ENCODE measurements at places on chromosomes 7 and 10. TPM values are rescaled to one million over a fixed set of nuclear protein-coding genes. Genes with fewer than 3 reads are reported as not detected.

The CYP26C1 gene
- polyA plus RNA-seq: not detected

The TRIM50 gene
- polyA plus RNA-seq: not detected

The ZMIZ2 gene
- polyA plus RNA-seq: 4.6 TPM

The EPO gene
- polyA plus RNA-seq: 0.23 TPM

The SPDYE1 gene
- 0.17 TPM for polyA plus RNA-seq

The ADARB2 gene
- 0.86 TPM for polyA plus RNA-seq

The FAM25A gene
- polyA plus RNA-seq: not detected

The PDSS1 gene
- polyA plus RNA-seq: 3.8 TPM

The CPN1 gene
- polyA plus RNA-seq: not detected

The ZNF467 gene
- 2.3 TPM for polyA plus RNA-seq

The TSPAN13 gene
- polyA plus RNA-seq: 0.13 TPM

The SNCG gene
- not detected for polyA plus RNA-seq

The MPP7 gene
- polyA plus RNA-seq: 7.6 TPM

The FGF8 gene
- polyA plus RNA-seq: not detected

The ANKRD1 gene
- polyA plus RNA-seq: not detected

The INTS15 gene
- 33.1 TPM for polyA plus RNA-seq

The PAPOLB gene
- not detected for polyA plus RNA-seq

The RASSF4 gene
- polyA plus RNA-seq: 0.39 TPM

The CDK5 gene
- 15.7 TPM for polyA plus RNA-seq

The CYP3A4 gene
- polyA plus RNA-seq: not detected

The P4HA1 gene
- polyA plus RNA-seq: 17.9 TPM

The SPDYE3 gene
- polyA plus RNA-seq: 4.5 TPM

The AS3MT gene
- polyA plus RNA-seq: not detected

The NANOS1 gene
- polyA plus RNA-seq: not detected

The FBXO24 gene
- 0.26 TPM for polyA plus RNA-seq

The AKR1C8 gene
- not detected for polyA plus RNA-seq

The DNAJC12 gene
- polyA plus RNA-seq: not detected

The EEPD1 gene
- 21.7 TPM for polyA plus RNA-seq

The CELF2 gene
- polyA plus RNA-seq: 150 TPM

The ACBD7 gene
- not detected for polyA plus RNA-seq

The GATA3 gene
- 37.8 TPM for polyA plus RNA-seq

The CYP26A1 gene
- polyA plus RNA-seq: not detected
